NCI-H524 (cell line): ENCODE measurements at places on chromosomes 4 and X.

DNA sequence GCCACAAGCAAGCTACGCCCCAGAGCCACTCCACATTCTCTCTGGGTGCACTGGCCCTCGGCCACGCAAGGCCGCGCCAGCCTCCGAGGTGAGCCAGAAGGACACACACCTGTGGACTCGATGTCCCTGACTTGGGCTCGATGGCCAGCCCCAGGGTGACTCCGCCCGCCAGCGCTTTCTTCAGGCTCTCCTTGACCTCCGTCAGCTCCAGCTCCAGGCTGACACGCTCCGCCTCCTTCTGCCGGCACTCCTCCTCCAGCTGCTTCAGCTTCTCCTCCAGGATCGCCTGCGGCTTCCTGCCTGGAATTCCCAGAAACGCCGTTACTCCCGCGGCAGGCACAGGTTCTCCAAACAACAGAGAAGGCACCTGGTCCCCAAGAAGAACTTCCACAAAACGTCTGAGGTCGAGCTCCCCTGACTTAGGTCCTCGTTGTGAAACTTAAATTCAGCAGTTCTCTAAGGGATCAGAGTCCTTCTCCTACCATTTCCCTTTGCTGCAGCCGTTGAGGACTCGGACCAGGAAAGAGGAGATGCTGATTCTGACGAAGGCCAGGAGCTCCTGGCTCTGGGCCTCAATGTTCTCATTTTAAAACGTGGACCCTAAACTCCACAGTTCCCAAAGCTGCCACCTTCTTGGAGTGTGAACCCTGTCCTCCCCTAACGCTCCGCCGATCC is 166.8 kb downstream of the AFAP1 start:
- no peak for DNase-seq

DNA sequence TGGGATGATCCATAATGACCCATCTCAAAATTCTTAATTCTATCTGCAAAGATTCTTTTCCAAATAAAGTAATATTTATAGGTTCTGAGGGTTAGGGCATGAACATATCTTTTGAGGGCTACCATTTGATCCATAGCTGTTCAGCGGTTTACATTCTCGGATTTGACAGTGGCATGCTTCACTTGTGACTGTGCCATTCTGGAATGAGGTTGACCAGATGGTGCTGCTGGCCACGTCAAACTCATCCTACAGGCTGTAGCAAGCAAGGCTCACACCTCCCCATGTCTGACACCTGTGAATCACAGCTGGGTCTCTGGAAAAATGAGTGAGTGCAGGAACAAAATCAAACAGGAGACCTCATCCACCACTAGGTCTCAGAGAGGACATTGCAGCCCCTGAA is 280.5 kb downstream of the DHRSX start:
- DNase-seq = no peak

GRCh38 chrX:79182071-79182470 is 37.6 kb downstream of the GPR174 start:
- DNase-seq = no peak

DNA sequence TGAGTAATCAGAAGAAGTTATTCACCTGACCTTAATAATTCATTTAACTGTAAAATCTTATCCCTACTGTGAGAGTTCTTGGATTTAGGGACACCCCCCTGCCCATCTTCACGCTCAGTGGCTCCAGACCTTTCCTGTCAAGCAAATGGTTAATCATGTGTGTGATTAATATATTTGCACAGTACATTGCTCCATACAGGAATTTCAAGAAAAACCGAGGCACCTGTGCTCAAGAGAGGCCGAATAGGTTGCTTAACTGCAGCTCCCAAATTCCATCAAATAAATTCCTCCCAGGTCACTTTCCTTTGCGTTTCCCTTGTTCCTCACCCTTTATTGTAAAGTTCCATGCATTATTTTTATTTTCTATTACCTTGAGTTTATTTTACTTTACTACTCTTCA is 119.5 kb downstream of the STOX2 start:
- no peak for DNase-seq

DNA sequence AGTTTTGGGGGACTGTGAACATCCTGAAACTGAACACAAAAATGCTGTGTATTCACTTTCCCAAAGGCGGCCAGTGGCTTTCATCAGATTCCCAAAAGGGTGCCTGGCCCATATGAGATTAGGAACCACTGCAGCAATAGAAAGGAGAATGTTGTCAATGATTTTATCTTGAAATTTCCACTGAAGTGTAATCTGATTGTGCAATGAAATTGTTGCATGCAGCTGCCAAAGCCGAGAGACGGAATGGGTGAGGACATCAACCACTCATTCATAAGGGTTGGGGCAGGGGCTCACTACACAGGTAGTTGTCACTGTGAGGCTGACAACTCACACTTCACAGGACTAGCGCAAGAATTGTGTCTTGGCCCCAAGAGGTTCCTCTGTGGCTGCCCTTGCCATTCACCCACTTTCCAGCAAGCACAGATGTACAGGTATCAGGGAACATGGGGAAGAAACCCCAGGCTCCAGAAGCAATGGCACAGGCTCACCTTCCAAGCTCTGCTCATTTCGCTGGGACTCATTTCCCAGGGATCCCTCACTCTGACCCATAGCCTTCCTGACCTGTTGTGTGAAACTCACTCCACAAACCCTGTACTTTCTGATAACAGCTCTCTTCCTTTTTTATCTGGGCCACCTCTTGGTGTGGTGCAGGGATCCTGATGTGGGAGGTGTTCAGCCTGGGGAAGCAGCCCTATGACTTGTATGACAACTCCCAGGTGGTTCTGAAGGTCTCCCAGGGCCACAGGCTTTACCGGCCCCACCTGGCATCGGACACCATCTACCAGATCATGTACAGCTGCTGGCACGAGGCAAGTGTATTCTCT is 48.8 kb downstream of the BMX start:
- no peak for DNase-seq

GRCh38 chr4:38149472-38149996 is 189.3 kb downstream of the PTTG2 start:
- no peak for DNase-seq

GRCh38 chr4:99825272-99825671 is 8.6 kb downstream of the DAPP1 start:
- no peak for DNase-seq

DNA sequence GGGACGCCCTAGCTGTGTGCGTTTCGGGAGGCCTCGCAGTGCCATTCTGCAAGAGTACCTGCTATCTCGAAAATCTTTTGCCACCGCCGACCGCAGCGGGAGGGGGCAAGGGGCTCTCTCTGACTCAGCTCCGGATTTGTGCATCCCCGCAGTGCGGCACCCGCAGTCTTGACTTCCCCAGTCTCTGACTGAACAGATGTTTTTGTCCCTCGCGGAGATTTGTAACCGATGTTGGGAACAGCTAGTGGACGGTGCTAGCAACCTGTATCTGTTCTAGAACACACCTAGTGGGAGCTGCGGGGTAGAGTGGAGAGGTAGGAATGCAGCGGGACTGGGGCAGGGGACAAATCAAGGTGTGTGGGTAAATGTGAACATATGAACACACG is 17.2 kb downstream of the NKX6-1 start:
- no peak for DNase-seq

GRCh38 chrX:121598356-121598755 is 550.9 kb downstream of the GLUD2 start:
- DNase-seq = no peak

DNA sequence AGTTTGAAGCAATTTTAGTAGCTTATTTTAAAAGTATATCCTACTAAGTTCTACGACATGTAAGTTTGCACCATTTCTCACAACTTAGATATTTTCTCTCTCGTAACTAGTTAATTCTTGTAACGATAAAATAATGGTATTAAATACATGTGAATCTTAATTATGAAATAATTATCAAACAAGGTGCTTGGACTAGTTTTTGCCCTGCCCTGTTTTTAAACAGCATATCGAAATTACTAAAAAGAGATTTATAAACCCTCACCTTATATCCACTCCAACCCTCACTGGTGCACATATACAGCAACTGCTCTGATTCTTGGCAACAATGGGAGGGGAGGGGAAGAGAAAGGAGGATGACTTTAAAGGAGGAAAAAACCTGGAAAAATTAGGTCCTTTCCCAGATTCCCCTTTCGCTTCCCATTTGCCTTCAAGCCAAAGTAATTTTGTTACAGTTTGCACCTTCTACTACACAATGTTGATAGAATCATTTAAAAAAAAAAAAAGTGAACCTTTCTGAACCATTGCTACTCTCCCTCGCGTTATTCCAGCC is 820 bp upstream of the MAB21L2 start:
- no peak for DNase-seq

DNA sequence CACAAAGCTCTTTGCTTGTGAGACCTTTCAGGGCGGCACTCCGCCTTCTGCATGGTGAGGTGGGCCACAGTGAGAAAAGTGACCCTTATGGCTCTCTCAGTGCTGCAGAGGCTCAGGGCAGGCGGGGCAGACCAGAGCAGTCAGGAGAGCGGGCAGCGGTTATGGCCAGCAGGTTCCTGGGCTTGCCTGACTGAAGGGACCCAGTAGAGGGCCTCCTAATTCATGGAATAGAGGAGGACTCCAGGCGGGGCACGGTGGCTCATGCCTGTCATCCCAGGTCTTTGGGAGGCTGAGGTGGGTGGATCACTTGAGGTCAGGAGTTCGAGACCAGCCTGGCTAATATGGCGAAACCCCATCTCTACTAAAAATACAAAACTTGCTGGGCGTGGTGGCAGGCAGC is 91.4 kb downstream of the CLNK start:
- peak; percentile 1 for DNase-seq

DNA sequence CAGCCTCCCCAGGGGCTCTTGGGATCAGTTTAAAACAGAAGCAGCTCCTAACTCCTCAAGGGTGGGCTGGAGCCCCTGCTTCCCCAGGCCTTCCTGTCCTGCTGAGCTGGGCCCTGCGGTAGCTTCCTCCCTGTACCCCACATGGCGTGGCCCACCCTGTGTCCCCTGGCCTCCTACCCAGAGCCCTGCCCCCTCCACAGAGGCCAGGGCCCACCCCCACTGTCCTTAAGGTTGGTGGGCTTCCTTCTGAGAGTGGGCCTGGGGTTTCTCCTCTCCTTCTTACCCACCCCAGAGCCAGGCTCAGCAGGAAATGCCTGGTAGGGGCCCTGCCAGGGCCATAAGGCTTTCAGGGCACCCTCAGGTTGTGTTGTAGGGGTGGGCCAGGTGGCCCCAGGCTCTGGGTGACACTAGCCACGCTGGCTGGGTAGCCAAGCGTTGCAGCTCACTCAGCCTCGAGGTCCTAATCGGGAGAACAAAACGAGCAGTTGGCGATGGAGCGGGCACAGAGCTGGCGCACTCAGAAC is 11.6 kb downstream of the SH3BP2 start:
- no peak for DNase-seq

DNA sequence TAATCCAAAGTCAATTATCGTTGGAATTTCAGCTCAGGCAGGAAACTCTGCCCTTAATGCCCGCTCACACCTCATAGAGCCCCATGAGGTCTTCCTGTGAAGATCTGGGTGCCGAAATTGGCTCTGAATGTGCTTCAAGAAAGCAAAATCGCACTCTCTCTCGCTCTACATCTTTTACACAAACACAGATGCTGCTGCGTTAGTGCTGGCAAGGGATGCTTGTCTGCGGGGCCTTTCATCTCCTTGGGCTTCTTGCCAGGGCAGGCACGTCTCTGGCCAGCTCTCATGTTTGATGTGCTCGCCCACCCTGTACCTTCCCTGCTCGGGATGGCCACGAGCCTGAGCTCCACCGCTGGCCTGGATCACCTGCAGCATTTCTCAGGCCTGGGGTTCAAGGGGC is 66.5 kb downstream of the CLCN4 start:
- DNase-seq = no peak

GRCh38 chr4:119152741-119153140 is 17.1 kb downstream of the MYOZ2 start:
- DNase-seq = no peak

DNA sequence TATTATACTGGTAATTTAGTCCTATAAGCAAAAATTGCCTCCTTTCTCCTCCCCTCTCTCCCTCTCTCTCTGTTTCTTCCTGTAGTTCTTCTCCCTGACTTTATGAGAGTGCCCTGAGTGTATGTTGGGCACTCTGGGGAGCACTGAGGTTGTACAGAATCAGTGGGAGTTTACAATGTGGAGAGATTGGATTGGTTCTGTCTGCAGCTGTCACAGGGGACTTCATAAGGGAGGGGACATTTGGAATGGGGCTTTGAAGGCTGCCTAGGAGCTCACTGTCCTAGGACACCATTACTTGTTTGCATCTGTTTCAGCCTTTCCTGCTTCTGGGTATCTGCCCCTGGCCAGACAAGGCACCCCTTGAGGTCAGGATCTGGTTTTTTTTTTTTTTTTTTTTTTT is 22.9 kb downstream of the SH3TC1 start:
- no peak for DNase-seq

- no peak for DNase-seq
These were observed 193.5 kb upstream of the AMOT start for GRCh38 chrX:113033966-113034680.

DNA sequence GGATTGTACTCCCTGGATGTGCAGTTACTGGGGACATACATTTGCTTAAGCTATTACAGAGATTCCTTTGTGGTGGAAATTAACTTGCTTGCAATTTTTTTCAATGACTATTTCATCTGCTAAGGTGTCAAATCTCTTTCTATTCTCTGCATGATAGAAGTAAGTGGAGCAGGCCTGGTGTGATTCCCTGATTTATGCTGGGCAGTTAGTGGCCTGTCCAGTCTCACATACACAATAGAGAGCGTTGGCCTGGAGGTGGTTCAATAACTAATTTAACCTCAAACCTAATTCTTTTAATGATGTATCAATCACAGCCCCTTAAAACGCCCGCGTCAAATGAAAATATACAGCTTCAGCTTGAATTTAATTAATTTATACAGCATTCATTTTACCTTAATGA is 28.5 kb downstream of the VCX3A start:
- DNase-seq = no peak

DNA sequence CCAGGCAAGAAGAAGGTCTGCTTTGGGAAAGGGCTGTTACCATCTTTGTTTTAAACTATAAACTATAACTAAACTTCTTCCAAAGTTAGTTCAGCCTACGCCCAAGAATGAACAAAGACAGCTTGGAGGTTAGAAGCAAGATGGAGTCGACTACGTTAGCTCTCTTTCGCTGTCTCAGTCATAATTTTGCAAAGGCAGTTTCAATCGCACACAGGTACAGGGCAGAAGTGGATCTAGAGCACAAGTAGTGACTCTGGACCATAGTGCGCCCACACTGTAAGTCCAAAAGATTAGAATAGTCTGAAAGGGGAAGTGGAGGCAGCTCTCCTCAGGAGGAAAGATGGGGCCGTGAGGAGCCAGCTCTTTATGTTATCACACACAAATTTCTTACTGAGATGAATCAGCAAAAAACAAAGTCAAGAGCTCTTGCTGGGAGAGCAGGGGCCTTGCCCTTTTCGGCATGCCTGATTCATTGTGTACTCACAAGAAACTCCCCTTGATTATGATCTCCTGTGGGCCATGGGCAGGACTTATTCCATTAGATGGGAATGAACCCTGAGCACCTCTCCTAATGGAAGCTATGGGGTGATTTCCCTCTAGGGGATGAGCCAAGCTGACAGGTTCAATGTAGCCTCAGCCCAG is 58.6 kb downstream of the FUNDC1 start:
- DNase-seq = no peak
